ENCODE measurements at places on chromosomes 7 and 10.

GRCh38 chr10:48958598-48959190 is 19.1 kb upstream of the LRRC18 start:
- DNase-seq = no peak

DNA sequence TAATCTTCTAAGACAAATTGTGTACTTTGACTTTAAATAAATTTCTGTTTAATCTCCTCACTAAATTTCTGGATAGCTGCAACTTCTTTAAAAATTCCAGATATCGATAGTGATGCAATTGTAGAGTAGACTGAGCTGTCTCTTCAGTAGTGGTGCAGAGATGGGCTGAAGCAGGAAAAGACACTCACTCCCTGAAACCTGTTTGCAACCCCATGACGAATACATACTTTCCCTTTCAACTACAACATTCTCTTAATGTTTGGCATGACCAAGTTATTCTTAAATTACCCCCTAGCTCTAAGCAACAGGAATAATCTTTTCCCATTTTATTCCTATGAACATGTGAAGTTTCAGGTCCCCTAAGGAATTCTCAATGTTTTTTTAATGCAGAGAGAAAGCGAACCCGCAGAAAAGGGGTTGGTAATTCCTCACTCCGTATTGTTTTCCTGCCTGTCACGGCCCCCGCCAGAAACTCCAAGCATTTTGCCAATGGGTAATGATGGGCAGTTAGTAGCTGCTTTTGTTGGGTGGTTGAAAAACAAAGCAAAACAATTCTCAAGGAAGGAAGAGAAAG is 1.3 kb downstream of the THSD7A start:
- DNase-seq = peak; percentile 68

DNA sequence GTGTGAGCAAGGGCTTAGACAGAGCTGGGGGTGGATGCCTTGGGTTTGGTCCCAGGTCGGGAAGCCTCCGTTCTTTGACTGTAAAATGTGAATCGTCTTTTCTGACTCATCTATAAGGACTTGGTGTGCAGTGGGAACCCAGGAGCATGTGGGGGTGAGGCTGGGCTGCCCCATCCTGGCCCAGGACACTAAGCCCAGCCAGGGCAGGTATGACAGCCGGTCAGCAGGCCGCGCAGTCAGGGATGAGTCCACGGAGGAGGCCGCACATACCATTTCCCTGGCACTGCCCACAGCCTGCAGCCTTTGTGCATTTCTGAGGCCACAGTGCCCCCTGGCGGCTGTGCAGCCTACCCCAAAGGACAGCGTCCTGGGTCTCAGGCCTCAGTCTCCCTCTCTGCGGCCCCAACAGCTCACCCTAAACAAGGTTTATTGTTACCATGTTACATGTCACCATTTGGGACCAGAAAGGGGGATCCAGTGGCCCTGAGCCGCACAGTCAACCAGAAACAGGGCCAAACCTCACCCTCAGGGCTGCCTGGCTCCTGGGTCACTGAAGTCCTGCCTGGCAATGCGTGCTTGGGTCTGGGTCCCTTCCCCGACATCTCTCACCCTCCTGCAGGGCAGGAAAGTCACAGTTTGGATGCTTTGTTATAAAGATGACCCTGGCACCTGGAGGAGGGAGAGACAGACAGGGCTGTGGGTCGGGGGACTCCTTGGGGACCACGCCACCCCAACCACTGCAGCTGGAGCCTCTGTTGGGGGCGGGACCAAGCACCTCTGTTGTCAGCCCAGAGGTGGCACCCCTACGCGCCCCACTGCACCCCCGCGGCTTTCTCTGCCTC is 14.4 kb upstream of the SH2B2 start:
- DNase-seq = peak; percentile 38

DNA sequence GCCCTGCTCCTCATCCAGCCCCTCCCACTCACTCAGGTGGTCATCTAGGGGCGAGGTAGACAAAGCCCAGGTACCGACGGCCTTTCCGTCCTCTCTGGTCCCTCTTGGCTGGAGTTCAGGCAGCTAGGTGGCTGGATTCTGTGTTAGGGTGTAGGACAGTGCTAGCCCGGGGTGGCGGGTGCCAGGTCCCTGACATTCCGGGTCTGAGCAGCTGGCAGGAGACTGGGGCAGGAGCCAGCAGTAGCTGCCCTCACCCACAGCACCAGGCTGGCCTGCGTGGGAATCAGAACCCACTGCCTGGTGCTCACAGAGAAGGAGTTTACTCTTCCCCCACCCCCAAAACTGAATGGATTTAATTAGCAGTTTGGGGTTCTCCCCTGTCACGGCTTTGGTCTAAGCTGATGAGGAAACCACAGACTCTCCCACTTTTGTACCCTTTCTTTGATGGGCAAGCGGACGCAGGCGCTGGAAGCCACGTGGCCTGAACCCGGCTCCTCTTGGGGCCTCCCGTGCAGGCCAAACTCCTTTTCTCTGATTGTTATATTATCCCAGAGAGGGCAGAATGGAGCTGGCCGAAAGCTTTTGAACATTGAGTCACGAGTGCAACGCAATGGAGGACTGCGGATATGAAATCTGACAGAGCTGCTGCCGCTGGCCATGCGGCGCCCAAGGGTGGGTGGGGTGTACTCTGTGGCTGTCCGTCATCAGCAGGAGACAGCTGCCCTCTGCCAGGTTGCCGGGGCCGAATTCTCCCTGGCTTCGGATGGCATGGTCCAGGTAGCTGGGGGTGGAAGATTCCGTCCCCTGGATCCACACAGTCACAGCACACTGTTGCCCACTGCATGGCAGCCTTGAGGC is 12.9 kb upstream of the ZFAND2A start:
- no peak for DNase-seq

DNA sequence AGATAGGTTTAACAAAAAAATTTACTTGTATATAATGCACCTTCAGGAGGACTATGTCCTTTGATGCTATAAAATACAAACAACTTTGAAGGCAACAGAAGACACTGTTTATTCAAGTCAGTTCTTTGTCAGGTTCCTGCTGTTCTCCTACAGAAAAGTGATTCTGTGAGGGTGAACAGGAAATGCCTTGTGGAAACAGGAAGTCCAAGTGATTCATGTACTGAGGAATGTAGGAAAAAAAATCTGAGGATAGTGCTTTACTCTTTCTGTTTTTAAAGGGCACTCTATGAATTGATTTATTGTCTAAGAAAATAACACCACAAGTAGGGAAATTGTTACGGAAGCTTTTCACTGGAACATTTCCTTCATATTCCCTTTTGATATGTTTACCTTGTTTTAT is 171.9 kb downstream of the HDAC9 start:
- DNase-seq = no peak

DNA sequence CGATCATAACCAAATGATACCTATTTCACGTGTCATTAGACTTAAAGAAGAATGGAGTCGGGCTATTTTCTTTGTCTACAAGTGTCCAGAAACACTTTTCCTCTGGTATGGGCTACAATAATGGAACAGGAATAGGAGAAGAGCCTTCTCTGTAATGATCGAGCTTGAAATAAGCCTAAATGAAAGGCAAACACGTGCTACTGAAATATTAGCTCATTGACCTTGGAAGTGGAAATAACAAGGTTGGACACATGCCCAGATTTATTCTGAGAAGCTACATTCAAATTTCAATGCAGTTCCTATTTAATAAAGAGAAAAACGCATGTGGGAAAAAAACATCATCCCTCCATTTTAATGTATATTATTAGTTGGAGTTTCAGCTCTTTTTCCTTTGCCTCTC is 254.7 kb upstream of the PTER start:
- DNase-seq = peak; percentile 69

DNA sequence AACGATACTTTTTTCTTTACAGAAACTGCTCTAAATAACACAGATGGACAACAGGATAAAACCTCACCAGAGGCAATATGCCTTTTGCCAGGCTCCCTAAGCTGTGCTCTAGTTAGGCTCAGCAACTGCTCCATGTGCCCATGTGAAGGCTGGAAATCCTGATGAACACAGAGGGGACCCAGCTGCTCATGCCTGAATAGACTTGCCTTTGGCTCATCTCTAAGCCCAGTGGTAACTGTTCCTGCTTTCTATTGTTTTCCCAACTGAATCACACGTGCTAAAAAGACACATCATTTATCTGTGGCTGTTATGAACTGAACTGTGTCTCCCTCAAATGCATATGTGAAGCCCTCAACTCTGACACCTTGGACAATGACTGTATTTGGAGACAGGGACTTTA is 110.4 kb downstream of the RNF216 start:
- no peak for DNase-seq

DNA sequence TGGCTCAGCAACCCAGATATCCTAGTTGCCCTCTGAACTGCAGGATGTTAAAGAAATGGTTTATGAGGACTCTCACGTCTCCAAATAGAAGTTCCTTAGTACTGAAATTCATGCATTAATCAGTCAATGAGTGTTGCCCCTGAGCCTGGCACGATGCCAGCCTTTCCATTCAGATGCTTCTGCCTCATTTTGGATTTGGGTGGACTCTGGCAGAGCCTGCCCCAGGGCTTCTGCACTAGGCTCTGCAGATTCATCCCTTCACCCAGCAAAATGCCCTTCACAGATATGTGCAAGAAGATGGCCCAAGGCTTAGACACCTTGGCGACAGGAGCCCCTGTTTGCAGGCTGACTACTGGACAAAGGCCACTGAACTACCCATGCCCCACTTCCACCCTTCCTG is 747.8 kb downstream of the GRID1 start:
- DNase-seq = no peak
